ENCODE measurements at places on chromosomes 4 and X. TPM values are rescaled to one million over a fixed set of nuclear protein-coding genes. Genes with fewer than 3 reads are reported as not detected.

DNA sequence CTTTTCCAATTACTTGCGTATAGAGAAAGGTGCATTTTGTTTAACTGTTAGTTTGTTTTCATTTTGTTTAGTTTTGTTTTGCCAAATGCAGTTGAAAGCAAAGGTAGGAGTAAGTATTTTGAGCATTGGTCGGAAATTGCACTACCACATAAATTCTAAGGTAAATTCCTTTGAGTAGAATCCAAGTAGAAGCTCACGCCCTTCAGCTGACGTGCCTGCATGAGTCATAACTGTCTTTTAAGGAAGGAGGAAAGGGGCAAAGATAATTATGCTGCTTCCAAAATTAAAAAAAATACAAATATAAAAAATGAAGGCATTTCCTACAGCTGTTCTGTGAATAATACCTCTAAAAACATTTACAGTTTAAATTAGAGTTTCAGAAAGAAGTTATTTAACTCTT lies 110.2 kb upstream of the MYOZ2 start:
- no peak overlapping the region for H3K27ac ChIP-seq
- H3K4me3 ChIP-seq: no peak overlapping the region
- DNase-seq: no peak
- no peaks in the 10 kb centered on the region for H3K4me1 ChIP-seq

- H3K4me1 ChIP-seq: peaks cover 23% of the 10 kb centered on the region
- H3K4me3 ChIP-seq: no peak overlapping the region
- DNase-seq: no peak
- H3K27me3 ChIP-seq: no peaks in the 10 kb centered on the region
- H3K36me3 ChIP-seq: peaks cover 11% of the 10 kb centered on the region
- no peak overlapping the region for H3K27ac ChIP-seq
These were observed 70.2 kb downstream of the TBL1X start for GRCh38 chrX:9535101-9535500.

DNA sequence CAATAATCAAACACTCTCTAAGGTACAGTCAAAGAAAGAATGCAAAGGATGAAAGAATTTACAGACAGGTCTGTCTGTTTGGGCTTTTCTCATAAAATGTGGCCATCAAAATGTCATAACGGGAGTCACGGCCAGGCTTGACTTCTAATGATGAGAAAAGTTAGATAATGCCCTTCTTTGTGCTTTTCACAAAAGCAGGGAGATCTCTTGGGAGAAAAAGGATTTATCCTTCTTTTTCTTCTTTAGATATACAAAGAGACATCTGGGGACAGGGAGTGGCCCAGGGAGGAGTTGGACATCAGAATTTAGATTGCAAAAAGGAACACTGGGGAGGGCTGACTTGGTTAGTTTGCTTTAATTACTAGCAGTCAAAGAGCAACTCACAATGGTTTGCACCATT lies 93.1 kb downstream of the SLC39A8 start:
- no peaks in the 10 kb centered on the region for H3K27me3 ChIP-seq
- DNase-seq: no peak
- H3K4me1 ChIP-seq: no peaks in the 10 kb centered on the region
- no peak overlapping the region for H3K4me3 ChIP-seq
- no peak overlapping the region for H3K27ac ChIP-seq
- no peaks in the 10 kb centered on the region for H3K36me3 ChIP-seq

DNA sequence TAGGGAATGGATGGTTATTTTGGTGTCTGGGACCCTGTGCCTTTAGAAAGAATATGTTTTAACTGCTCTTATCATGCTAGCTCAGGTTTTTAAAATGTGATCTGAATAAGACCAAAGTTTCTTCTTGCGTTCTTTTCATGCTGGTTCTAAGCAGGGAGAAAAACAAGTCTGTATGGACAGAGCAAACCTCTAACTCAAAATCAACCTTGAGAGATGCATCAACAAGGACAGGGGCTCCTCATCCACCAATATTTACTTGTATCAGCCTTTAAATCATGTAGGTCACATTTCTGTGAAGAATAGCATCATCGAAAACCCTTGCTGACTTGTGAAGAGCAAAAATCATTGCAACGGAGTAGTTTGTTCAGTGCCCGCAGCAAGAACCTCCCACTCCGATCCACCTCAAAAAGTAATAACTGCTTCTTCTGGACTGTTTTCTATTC lies 1.2 kb downstream of the ATP10D start:
- H3K27me3 ChIP-seq: no peaks in the 10 kb centered on the region
- H3K4me1 ChIP-seq: peaks cover 31% of the 10 kb centered on the region
- no peak for DNase-seq
- H3K36me3 ChIP-seq: peaks cover 9% of the 10 kb centered on the region
- peak overlapping the region; percentile 95 for H3K27ac ChIP-seq

DNA sequence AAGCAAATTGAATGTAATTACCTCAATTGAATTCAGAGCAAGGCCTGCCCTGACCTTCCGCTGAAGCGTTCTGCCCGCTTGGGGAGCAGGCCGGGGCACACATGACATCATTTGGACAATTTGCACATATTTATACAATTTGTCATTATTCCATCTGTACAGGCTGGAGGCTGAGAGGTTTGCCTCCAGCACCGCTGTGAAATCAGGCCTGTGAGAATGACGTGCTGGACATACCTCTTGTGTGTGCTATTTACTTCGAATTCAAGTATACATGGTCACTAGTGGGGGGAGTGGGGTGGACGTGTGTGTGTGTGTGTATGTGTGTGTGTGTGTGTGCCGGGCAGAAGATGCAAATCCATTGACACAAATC lies 285.6 kb downstream of the SHOX start:
- H3K36me3 ChIP-seq: peaks cover 1% of the 10 kb centered on the region
- no peaks in the 10 kb centered on the region for H3K27me3 ChIP-seq
- no peak overlapping the region for H3K4me3 ChIP-seq
- H3K27ac ChIP-seq: no peak overlapping the region
- no peaks in the 10 kb centered on the region for H3K4me1 ChIP-seq

- H3K27ac ChIP-seq: no peak overlapping the region
- no peaks in the 10 kb centered on the region for H3K27me3 ChIP-seq
- no peaks in the 10 kb centered on the region for H3K4me1 ChIP-seq
- no peaks in the 10 kb centered on the region for H3K36me3 ChIP-seq
- H3K4me3 ChIP-seq: no peak overlapping the region
These were observed 216.1 kb upstream of the FAT1 start for GRCh38 chr4:186939766-186940165.

GRCh38 chr4:170083541-170083940 lies 6.2 kb downstream of the AADAT start:
- no peaks in the 10 kb centered on the region for H3K36me3 ChIP-seq
- H3K27me3 ChIP-seq: peaks cover 36% of the 10 kb centered on the region

DNA sequence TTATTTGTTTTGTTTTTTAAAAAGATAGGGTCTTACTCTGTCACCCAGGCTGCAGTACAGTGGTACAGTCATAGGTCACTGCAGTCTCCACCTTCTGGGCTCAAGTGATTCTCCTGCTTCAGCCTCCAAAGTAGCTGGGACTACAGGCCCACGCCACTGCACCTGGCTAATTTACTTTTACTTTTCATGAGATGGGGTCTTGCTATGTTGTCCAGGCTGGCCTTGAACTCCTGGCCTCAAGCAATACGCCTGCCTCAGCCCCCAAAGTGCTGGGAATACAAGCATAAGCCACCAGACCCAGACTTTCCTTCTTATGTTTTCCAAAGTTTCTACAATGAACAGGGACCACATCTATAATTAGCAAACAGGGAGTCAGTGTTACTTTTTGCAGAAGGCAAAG lies 37.9 kb upstream of the MXD4 start:
- H3K27me3 ChIP-seq: no peaks in the 10 kb centered on the region
- no peak overlapping the region for H3K4me3 ChIP-seq
- no peak for DNase-seq

GRCh38 chrX:45710081-45710801 lies 509.6 kb upstream of the DIPK2B start:
- H3K27ac ChIP-seq: peak overlapping the region; percentile 91
- peak; percentile 74 for DNase-seq
- peaks cover 48% of the 10 kb centered on the region for H3K4me1 ChIP-seq
- H3K36me3 ChIP-seq: peaks cover 7% of the 10 kb centered on the region
- peak overlapping the region; percentile 5 for H3K4me3 ChIP-seq
- H3K27me3 ChIP-seq: peaks cover 2% of the 10 kb centered on the region

DNA sequence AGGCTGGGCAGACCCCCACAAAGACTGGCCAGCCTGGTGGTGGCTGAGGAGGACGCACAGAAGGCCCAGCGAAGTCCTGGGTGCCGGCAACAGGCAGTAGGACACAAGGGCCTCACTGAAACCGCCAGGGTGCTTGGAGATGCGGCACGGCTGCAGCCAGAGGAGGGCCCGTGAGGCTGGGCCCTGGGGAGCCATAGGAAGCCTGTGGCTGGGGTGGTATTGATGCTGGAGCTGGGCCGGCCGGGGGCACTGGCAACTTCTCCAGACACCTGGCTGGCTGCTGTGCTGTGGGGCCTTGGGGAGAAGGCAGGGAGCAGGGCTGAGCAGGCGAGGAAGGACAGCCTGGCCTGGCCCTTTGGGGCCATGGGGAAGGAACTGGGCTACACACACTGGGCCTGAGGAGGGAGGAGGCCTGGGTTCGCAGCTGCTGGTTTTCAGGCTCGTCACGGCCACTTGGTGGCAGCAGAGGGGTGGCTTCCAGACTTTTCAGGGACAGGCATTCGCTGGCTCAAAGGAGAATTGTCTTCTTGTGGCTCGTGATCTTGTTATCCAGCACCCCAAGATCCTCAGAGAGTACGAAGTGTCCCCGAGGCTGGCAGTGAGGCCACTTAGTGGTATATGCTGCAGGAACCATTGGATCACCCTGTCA lies 37.2 kb downstream of the ATP2B3 start:
- no peak overlapping the region for H3K27ac ChIP-seq
- H3K27me3 ChIP-seq: no peaks in the 10 kb centered on the region
- peak; percentile 63 for DNase-seq
- H3K4me1 ChIP-seq: no peaks in the 10 kb centered on the region

- H3K4me1 ChIP-seq: peaks cover 53% of the 10 kb centered on the region
- H3K27ac ChIP-seq: no peak overlapping the region
- H3K36me3 ChIP-seq: peaks cover 9% of the 10 kb centered on the region
These were observed 48.9 kb downstream of the FNIP2 start for GRCh38 chr4:158817562-158818296.

DNA sequence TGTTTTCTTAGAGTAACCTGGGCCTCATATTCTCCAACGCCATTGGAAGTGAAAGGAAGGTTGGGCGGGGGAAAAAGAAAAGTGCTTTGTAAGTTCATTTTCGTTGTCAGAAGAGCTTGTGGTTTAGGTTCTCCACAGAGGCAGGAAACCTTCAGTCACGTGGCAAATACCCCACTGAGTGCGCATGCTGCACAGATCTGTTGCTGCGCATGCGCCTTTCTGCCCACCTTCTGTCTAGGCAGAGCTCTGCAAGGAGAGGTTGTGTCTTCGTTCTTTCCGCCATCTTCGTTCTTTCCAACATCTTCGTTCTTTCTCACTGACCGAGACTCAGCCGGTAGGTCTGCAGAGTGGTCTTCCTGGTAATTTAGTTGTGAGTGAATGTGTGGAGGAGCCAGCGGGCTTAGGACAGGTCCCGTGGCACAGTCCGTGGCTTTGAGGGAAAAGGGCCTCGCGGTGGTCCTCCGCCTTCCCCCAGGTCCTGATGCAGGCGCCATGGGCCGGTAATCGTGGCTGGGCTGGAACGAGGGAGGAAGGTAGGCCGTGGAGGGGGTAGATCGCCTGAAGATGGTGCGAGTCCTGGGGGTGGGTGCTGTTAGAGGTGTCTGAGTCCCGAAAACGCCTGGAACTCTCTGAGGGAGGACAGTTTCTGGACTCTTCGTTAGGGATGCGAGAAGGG lies at the start of gene PAGE5:
Gene PAGE5, plus strand, starts transcription at position 228 of the 676 bp plus-strand sequence. CDS start 1,037 bp downstream, outside the sequence.
- H3K27me3 ChIP-seq: peaks cover 2% of the 10 kb centered on the region
- peak; percentile 36 for DNase-seq
- H3K4me1 ChIP-seq: peaks cover 1% of the 10 kb centered on the region
- no peak within 1 kb of the TSS for H3K27ac ChIP-seq

DNA sequence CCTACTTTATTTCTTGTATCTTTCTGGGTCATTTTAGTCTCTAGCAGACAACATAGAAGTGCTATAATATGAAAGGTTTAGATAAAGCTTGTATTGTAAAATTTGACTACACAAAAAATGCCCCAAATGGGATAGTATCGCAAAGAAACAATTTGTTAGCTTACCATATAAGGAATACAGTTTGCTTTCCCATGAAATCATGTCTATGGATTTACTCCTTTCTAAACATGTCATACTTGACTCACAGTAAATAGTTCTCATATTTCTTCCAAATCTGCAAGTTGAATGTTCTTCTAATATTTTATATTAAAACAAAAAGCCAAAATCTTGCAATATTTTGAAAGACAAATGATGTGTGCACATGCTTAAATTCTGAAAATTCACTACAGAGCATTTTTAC lies 103.9 kb downstream of the PPA2 start:
- no peak overlapping the region for H3K27ac ChIP-seq
- H3K4me1 ChIP-seq: no peaks in the 10 kb centered on the region
- no peaks in the 10 kb centered on the region for H3K27me3 ChIP-seq
- no peak for DNase-seq

- H3K4me3 ChIP-seq: no peak overlapping the region
- no peaks in the 10 kb centered on the region for H3K36me3 ChIP-seq
These were observed 64.0 kb downstream of the SMAD1 start for GRCh38 chr4:145545538-145546174.

DNA sequence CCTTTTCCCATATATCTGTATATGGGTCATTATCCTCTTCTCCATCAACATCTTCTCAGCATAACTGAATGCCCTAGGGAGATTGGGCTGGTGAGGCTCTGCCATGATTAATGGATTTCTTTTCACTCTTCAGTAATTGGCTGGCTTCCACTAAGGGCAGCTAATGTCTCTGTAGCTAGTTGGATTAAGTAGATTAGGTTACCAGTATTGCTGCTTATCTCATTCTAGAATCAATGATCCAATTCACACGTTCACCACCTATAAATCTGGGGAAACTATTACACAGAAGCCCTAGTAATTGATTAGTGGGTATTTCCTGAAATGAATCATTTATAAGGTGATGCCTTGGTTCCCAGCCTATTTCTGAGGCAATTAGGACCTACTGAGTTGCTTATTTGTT lies 94.8 kb downstream of the KDR start:
- H3K27me3 ChIP-seq: no peaks in the 10 kb centered on the region
- H3K27ac ChIP-seq: no peak overlapping the region
- DNase-seq: no peak
- H3K4me1 ChIP-seq: no peaks in the 10 kb centered on the region
- H3K4me3 ChIP-seq: no peak overlapping the region

The MAGEB3 gene
- total RNA-seq: not detected

The LRCH2 gene
- not detected for total RNA-seq

The SSX4B gene
- total RNA-seq: not detected

The F8A2 gene
- not detected for total RNA-seq

The FAM184B gene
- not detected for total RNA-seq

The GPRASP1 gene
- 0.37 TPM for total RNA-seq

The PLAC1 gene
- not detected for total RNA-seq

All from activated CD8-positive, alpha-beta memory T cell treated with anti-CD3 and anti-CD28 coated beads, Interleukin-2, amount 10 ng/mL, durations not matched to agents 7 days and 5 days (primary cell).